ENCODE measurements at places on chromosomes 11 and 22. TPM values are rescaled to one million over a fixed set of nuclear protein-coding genes. Genes with fewer than 3 reads are reported as not detected.

GRCh38 chr11:99142237-99142636, 121.5 kb downstream of the CNTN5 start:
- peak; percentile 8 for DNase-seq

TRIM34 gene
- 7.5 TPM for total RNA-seq

CDC42EP2 gene
- 15.4 TPM for total RNA-seq

DNA sequence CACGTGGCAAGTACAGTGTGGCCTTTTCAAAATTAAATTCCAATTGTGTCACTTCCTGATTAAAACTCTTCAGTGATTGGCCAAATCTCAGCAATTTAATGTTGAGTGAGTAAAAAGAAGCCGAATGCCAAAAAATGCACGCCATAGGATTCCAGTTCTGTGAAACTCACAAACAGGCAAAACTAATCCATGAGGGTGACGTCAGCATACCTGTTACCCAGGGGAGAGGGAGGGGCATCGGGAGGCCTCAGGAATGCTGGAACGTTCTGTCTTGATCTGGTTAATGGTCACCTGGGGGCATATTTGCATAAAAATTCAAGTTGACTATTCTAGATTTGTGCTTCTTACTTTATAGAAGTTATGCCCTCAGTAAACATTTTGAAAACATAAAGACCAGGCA, 39.9 kb upstream of the RAB1B start:
- no peak for DNase-seq

CRKL gene
- total RNA-seq = 48.5 TPM

All from upper lobe of left lung (tissue), 6 donors.